ENCODE measurements at places on chromosomes 6 and 20.

GRCh38 chr20:47576516-47577033 is 74.9 kb downstream of the NCOA3 start:
- no peak for DNase-seq

DNA sequence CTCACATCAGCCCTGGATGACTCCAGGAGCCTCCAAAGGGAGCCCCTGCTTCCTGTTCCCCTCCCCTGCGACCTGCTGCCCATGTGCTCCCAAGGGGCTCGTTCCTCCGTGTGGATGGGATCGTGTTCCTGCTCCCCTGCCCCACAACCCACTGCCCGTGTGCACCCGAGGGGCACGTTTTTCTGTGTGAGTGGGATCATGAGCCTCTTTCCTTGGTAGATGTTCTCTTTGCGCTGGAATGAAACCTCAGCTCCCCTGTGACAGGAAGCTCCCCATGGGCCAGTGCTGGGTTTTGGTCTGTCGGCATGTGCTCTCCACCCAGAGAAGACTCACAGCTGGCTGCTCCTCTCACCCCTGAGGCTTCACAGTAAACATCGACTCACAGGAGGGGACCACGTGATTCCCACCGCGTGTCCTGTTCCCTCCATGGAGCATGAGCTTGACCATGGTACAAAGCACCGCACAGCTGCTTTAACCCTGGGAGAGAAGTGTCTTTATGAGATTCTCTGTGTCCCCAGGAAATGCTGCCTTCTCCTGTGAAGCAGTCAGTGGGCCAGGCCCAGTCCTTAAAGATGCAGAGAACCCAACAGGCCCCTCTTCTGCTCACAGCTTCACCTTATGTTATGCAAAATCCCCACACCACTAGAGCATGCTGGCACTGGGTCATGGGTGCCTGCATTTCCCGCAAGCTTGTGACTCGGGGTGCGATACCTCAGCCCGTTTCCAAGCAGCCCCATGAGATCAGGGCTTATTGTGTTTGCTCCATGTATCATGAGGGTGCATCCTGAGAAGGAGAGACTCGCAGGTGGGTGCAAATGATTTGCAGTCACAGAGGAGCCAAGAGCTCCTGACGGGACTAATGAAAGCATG is 215.1 kb downstream of the ERMARD start:
- no peak for DNase-seq

GRCh38 chr6:34855463-34855862 is 32.4 kb downstream of the TAF11 start:
- DNase-seq, result no peak

DNA sequence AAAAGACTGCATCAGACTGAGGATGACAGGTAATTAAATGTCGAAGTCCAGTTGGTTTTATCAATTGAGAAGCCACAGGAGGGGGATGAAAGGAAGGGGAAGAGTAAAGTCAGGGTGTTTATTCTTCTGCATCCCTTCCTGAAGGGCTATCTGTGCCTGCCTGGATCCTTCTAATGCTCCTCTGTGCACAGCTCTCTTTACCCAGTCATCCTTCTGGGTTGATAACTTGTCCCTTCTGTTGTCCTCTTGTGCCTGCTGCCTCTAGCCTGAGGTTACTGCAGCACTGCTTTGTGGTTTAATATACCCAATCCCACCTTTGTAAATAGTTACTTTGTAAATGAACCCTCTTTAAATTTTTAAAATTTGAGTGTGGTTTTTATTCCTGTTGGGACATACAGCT is 1127.3 kb downstream of the EPHA7 start:
- no peak for DNase-seq

DNA sequence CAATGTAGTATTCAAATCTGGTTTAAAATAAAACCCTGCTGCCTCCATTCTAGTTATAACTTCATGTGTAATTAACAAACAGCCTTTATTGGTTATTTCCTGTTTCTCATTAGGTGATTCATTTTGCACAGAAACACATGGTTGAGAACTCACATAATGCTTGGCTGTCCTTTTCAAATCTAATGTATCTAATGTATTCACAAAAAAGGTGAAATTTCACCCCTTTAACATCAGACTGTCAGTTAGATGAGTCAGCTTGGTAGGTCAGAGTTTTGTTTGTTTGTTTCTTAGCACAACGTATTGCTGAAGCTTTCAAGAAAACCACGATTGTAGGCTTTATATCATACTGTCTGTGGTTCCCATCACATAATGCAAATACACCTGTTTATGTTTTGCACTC is 78.7 kb upstream of the TMEM30A start:
- no peak for DNase-seq

- DNase-seq, result no peak
These were observed 63.0 kb downstream of the PRR18 start for GRCh38 chr6:166245148-166245547.

GRCh38 chr6:10771371-10771894 is 23.8 kb downstream of the TMEM14B start:
- no peak for DNase-seq

DNA sequence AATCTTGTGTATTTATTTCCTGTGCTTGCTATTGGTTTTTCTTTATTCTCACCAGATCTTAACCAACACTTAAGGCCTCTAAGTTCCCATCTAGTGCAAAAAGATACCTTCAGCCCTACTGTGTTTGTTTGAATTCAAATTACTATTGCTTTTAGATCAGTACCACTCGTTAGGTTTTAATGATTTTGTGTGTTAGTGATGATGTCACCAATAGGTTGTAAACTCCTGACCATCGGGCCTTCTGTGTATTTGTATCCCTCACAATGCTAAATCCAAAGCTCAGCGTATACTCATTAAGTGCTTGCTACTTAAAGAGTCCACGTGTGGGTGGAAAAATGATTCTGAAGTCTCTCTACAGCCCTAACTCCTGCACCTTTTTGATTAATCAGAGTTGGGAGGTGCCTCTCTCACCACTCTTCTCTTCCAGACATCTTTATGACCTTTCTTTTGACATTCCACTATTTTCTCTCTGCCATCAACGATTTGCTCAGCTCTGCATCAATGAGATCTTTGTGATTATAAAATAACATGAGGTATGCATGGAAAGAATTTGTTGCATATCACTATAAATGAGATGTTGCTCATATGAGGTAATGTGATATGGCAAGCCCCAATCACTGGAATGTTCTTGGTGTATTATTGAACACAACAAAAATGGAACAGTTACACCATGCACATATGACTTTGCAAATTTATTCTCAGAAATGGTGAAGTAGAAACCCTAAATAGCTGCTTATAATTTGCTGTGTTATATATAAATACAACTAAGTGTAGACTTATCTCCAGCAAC is 55.1 kb upstream of the LAMA2 start:
- DNase-seq, result no peak

DNA sequence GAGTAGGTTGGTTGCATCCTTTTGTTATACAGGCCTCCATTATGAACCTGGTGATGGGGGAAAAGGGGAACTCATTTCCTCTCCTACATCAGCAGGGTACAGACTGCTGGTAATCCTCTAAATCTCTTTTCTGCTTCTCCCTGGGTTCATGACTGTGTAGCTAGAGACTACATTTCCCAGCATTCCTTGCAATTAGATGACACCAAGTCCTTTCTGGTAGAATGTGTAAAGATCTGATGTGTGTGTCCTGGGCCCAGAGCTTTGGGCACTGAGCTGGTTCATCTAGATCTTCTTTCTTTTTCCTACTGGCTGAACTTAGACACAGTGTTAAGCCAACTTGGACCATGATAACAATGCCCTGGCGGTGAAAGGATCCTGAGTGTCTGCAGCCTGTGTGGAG is 104.7 kb upstream of the IFNGR1 start:
- DNase-seq, result no peak

- no peak for DNase-seq
These were observed 70.4 kb upstream of the BLCAP start for GRCh38 chr20:37598100-37598543.

GRCh38 chr6:158514176-158514575 is 45.7 kb upstream of the TMEM181 start:
- DNase-seq, result no peak

- DNase-seq, result no peak
These were observed 89.0 kb downstream of the NDUFAF5 start for GRCh38 chr20:13873831-13874230.

- no peak for DNase-seq
These were observed 106.4 kb upstream of the CARMIL1 start for GRCh38 chr6:25172819-25173218.

- DNase-seq, result no peak
These were observed 26.7 kb downstream of the IYD start for GRCh38 chr6:150395388-150396009.

DNA sequence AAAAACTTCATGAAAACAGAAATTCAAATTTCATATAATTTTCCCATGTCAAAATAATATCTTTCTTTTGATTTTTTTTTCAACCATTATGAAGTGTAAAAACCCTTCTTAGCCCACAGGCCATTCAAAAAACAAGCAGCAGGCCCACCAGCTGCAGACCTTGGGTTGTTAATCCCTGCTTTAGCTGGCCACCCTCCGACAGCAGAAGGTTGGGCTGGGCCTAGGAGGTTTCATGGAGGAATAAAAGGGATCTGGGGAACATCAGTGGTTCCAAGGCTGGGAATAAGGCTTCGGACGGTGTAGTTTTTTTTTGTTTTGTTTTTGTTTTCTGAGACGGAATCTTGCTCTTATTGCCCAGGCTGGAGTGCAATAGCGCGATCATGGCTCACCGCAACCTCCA is 3.6 kb upstream of the HSP90AB1 start:
- no peak for DNase-seq

DNA sequence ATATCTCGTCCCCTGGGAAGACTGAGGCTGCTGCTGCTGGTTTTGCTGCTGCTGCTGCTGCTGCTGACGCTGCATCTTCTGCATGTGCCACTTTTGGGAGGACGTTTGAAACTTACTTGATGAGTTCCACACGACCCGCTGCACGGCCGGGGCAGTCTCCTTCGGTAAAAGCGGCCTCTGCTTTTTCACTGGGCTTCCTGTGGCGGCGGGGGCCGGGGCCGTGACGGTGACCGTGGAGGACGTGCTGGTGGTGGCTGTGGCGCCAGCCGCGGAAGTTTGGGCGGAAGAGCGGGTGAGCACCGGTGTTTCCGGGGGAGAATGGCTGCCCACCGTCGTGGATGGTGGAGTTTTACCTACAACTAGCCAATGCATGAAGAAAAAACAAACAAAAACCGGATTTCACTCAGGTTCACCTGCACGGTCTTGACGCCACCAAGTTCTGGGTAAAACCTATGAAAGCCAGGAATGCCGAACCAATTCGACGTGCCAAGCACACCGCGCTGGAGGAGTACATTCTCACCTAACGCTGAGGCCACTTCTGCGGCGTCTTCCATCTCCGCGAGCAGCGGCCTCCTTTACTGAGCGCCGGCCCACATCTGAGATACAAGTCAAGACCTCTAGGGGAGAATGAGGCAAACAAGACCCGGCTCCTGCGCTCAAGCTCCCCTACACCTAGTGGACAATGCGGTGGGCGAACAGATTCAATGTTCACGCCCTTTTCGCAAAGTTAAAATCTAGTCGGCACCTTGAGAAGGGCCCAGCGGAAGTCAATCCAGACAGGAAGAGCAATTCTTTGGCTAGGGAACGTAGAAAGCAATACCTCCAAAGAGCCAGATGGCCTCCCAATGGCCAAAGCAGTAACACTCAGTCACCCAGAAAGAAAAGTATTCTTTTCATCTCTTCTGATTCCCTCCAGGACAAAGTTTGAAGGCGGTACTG is 117.5 kb downstream of the ZMYND8 start:
- no peak for DNase-seq

DNA sequence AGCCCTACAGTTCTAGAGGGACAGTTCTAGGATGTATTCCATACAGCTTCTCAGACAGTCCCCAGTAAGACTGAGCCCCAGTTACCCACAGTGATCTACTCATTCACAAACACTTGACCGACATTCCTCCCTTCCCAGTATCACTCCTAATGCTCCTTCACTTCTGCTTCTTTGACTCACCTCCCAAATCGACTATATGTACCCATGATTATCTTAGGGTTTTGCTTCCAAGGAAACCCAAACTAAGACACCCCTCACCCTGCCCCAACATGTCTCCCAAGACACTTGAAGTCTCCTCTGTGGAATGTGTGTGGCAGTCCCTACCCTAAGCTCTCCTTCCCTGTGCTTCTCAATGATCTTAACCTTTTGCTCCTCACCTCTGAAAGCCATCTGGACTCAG is 23.6 kb upstream of the TGM6 start:
- DNase-seq, result no peak

- DNase-seq, result no peak
These were observed 145.7 kb upstream of the MAN1A1 start for GRCh38 chr6:119495230-119495683.
